ENCODE measurements at places on chromosomes 6 and 20.

- no peak for DNase-seq
Observed at GRCh38 chr6:79614326-79615305, 16.5 kb upstream of the SH3BGRL2 start.

GRCh38 chr20:59010321-59010994 lies 3.4 kb upstream of the CTSZ start:
- DNase-seq: no peak

- no peak for DNase-seq
Observed at GRCh38 chr6:165635965-165636364, 27.1 kb downstream of the PDE10A start.

DNA sequence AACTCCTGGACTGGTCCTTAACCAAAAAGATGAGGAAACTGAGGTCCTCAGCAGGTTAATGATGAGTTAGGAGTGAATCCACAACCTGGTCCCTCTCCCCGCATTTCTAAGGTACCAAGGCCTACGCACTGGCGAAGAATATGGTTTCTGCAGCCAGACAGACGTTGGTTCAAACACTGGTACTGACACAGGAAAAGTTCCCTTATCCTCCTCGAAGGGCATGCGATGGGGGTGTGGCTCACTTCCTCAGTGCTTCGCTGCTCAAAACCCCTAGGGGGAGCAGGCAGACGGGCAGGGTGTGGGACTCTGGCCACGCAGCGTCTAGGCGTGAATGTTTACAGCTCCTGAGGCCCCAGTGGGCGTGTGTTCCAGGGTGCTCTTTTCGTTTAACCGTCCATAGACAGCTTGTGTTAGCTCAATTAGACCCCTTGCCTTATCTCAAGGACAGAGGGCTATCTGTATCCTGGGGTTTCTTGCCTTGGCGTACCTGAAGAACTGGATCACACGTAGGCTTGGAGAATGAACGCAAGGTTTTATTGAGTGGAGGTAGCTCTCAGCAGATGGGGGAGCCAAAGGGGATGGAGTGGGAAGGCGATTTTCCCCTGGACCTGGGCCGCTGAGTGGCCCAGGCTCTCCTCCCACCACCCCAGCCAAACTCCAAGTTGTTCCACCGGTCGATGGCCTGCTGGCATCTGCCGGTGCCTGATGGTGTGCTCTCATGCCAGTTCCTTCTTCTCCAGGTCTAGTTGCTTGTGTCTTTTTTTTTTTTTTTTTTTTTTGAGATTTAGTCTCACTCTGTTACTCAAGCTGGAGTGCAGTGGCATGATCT lies 31.8 kb upstream of the PTPN1 start:
- peak; percentile 41 for DNase-seq

DNA sequence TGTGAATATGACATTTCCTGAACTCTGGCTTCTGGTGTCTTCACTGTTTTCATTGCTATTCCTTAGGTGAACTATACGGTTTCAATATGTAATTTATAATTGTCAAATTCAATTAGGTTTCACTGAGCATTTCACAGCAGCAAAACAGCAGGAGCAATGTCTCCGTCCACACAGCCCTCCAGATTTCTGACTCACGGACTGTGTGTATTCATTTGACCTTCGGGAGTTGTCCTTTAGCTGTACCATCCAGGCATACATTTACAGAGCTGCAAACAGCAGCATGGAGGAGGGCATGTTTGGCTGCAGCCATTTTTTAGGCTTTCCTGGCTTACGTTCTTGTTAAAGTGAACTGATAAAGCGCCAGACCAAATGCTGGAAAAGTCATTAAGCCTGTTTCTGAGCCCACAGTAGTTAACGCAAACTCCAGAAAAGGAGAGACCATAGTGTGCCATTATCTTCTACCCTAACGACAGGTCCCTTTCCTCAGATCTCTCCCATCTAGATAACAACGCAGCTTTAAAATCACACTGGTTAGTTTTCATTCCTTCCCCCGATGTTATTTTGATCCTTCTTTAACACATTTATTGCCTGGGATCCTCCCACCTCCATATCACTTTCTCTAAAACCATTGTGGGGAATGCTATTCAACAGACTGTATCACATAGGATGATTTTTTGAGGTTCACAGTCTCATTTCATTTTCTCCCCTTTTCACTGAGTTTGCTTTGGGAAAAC lies 18.3 kb downstream of the FOXC1 start:
- DNase-seq: no peak

DNA sequence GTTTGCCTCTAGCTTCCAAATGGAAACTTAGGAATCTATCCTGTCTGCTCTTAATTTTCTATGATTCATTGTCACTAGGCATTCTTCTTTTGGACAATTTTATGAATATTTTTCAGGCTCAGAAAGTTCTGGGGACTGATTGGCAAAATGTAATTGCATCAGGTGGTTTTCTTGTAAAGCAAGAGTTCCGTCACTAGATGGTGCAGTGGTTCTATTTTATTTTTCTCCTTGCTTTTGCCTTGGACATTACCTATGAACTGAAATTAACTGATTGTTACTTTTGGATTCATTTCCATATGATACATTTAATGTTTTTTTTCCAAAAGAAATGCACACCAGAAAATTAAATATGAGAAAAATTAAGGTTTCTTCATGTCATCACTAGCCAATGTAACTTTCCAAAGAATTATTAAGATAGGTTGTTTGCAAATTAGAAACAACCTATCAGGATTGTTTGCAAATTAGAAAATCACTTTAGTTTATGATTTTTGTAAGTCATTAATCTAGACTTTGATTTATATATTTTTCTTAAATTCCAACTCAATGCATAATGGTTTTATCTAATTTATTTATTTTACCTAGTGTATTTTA lies 48.0 kb downstream of the TMEM170B start:
- no peak for DNase-seq

DNA sequence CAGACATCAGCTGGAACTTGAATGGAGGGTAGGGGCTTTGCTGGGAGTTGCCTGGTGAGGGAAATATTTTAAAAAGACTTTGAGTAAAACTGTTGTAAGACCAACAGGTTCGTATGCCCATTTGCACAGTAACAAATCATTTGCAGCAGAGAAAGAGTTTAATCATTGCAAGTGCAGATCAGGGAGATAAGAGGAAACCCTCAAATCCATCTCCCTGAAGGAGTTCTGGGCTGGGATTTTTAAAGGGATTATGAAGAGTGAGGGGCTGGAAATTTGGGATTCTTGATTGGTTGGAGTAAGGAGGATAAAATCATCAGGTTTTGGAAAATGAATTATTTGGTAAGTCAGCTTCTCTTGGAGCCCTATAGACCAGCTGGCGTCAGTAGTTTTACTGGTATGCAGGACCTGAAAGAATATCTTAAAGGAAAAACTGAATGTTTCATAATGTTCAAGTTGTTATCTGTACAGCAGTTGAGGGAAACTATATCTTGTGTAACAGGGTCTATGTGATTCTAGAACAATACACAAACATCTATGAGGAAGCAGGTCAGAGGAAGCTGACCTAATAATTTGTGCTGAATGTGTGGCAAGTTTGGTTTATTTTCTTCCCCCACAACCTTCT lies 295.5 kb downstream of the PLCB1 start:
- DNase-seq: no peak

- no peak for DNase-seq
Observed at GRCh38 chr20:37309936-37310590, 20.6 kb downstream of the MANBAL start.

DNA sequence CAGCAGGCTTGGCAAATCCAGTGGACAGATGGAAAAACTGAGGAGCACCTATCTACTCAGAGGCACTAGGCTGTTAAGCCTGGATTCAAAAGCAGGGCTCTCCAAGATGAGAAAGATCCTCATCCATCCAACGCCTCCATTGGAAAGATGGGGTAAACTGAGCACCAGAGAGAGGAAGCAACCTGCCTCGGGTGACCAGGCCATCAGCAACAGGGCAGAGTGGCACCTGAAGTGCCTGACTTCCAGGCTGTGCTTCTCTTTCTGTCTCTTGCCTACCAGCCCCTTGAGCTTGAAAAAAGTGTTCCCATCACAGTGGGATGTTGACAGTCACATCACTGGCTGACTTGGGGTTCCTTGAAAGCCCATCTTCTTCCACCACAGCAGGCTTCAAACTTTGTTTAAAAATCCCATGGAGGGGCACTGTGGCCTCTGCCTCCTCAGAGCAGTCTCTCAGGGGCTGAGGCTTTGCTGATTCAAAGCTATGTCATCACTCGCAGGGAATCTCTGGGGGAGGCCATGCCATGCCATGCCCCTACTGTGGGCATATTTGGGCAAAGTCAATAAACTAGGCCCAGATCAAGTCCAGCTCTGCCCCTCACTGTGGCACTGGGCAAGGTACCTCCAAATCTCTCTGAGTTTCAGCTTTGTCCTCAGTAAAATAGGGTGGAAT lies 44.8 kb upstream of the TGM2 start:
- no peak for DNase-seq

GRCh38 chr6:3011592-3011991 lies 11.9 kb downstream of the NQO2 start:
- no peak for DNase-seq

DNA sequence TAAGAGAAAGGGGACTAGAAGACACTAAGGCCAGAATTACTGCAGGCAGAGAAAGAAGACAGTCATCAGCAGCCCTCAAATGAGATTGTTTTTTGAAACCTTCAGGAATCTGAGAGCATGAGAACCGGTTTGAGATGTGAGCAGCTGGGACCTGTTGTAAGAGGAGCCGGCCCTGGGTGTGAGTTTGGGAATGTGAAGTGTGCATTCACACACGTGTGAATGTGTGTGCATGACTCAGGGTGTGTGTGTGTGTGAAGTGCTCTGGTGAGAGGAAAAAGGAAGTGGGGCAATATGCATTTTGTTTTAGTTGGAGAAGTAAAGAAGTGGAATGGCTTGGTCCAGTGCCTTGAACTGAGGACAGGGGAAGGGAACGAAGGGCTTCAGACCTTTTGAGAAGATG lies 4.3 kb downstream of the SCUBE3 start:
- no peak for DNase-seq

DNA sequence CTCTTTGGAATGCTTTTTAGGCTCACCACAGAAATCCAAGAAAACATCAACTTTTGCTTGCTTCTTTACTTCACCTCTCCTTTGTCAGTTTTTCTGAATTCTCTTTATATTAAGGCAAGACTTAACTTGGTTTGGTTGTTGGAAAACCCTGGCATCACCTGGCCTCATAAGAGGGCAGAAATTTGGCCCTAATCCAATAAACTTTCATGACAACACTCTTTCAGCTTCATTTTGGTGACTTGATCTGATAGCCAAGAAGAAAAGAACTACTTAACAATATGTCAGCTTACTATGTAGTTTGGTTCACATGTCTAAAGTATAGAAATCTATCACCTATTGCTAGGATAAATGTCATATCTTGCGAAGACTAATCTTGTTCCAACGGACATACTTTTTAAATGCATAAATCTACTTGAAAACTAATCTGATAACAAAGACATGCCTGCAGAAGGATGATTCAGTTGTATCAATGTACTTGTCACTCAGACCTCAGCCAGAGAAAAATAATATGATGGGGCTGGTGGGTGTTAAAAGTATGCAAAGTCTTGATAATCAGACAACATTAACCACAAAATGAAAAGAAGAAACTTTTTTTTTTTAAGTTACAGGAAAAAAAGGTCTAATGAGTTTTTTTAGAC lies 19.3 kb upstream of the HBS1L start:
- DNase-seq: no peak

DNA sequence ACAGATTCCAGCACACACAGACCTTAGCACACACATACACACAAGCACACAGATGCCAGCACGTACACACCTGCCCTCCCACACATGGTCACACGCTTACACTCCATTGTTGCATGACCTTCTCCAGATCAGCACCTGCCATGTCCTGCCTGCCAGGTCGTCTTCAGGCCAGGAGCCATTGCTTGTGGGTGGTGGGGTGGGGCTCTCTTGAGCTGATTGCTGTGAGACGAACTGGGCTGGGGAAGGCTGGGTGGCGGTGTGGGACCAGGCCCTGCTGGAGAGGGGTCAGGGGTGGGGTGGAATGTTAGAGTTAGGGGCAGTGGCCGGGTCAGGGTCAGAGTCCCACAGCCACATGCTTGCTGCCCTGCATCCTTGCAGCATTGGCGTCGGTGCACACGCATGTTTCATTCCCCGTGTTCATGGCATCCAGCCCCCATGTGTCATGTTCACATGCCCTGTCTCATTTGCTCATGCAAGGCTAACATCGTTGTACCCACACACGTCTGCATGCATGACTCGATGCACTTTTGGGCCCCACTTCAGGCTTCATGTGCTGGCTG lies 6.5 kb upstream of the NPBWR2 start:
- no peak for DNase-seq

GRCh38 chr6:161080263-161080970 lies 88.8 kb downstream of the MAP3K4 start:
- no peak for DNase-seq

- no peak for DNase-seq
Observed at GRCh38 chr20:10943686-10944265, 270.0 kb upstream of the JAG1 start.

DNA sequence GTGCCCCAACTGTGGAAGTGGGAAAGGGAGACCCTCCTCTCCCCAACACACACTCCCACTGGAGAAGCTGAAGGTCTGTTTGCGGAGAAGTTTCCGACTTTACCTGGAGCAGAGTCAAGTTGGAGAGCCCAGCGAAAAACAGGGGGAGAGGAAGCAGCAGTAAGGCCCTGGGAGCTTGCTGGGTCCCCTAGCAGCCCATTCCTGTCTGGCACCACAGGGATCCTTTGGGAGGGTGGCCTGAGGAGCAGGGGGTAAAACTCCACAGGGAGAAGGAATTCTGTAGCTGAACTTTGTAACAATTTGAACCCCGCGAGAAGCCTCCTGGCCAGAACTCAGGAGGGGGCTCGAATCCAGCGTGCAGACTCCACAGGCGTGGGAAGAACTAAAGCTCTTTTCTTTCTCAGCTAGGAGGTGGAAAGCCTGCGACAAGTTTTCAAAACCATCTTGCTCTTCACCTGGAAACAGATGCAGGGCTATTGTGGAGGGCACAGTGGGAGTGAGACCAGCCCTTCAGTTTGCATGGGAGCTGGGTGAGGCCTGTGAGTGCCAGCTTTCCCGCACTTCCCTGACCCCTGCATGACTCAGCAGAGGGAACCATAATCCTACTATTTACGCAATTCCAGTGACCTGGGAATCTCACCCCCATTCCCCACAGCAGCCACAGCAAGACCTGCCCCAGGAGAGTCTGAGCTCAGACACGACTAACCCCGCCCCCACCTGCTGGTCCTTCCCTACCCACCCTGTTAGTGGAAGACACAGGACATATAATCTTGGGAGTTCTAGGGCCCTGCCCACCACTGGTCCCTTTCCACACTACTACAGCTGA lies 25.8 kb downstream of the SERPINB9 start:
- no peak for DNase-seq

- DNase-seq: no peak
Observed at GRCh38 chr6:116847227-116847626, 18.3 kb upstream of the GPRC6A start.

DNA sequence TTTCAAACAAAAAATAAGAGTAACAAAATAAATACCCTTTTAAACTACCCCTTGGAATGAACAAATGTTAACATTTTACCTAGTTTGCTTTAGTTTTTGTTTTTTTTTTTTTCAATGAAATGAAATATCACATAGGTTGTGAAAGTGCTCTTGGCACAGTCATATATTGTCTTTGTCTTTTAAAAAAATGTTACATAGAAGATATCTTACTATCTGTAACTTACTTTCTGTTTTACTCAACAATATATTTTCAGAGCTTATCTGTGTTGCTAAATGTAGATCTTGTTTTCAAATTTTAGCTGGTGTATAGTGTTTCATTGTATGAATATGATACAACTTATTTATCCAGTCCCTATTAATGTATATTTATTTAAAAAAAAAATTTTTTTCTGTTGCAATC lies 8.6 kb downstream of the CEP57L1 start:
- no peak for DNase-seq

- no peak for DNase-seq
Observed at GRCh38 chr20:30168025-30168799, 1089.3 kb upstream of the DEFB115 start.

Data from stimulated activated CD8-positive, alpha-beta memory T cell treated with anti-CD3 and anti-CD28 coated beads, Interleukin-15, amount 100 ng/mL, for 24 hours (primary cell).